ENCODE measurements at places on chromosomes 1 and 21.
A peak's percentile ranks its signal among the peaks of the same experiment; 100 is the strongest.

DNA sequence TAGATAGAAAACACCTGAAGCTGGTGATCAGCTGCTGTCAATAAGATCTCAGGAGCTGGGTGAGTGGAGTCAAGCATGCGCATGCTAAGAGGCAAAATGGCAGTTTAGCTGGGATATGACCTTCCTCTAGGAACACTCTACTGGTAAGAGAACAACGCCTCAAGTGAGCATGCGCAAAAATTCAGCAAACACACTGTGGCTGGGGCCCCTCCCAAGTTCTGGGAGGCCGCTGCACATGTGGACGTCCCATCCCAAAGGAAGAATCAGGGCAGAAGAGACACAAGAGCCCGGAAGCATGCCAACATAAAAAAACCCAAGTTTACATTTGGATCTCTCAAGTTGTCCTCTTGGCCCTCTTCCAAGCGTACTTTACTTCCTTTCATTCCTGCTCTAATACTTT, 126.3 kb upstream of the F3 start:
- no peak for DNase-seq

DNA sequence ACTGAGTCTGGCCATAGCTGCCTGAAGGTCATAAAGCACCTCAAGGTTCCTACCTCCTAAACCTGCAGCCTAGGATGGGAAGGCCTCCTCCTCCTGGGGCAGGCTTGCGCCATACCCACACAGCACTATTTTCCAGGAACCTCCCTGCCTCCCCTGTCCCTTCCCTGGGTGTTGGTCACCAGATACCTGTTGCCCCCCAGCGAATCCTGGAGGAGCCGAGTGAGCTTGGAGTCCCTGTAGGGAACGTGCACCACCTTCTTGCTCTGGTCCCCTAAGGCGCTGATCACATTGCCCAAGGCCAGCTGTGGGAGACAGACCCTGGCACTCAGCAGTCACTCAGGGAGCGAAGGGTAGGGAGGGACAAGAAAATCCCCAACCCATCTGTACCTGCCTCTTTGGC, 19.4 kb downstream of the KIF21B start:
- DNase-seq = no peak

DNA sequence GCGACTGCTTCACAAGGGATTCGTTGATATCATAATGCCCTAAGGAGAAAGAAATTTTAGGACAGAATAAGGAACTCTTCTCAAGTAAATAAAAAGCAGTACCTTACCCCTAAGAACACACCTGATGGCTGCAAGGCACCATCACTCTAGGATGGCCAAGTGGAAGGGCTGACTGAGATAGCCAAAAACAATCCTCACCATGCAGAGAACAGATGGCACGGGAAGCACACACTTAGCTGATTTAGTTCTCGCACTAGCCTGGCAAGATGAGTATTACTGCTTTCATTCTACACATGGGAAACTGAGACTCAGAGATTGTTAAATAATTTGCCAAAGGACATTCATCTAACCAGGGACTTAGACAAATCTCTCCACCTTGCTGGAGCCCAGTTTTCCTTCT, 43.8 kb downstream of the STPG1 start:
- no peak for DNase-seq

DNA sequence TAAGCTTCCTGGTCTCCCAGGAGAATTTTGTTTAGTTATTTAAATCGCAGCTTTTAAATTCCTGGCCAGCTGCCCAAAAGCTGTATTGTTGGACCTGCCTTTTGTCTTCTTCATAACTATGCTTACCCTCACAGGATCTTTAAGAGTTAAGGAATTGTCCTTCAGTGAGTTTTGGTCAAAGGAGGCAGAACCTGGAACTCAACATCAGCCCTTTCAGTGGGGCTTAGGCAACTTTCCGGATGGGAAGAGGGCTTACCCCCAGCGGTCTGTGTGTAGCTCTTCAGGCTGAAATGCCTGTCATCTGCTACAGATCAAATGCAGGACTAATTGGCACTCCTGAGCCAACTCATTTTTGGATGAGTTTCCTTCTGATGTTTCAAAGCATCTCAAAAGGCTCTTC, 402.6 kb downstream of the SIPA1L2 start:
- DNase-seq = no peak

- no peak for DNase-seq
Observed at GRCh38 chr1:199743227-199743626, 284.3 kb upstream of the NR5A2 start.

DNA sequence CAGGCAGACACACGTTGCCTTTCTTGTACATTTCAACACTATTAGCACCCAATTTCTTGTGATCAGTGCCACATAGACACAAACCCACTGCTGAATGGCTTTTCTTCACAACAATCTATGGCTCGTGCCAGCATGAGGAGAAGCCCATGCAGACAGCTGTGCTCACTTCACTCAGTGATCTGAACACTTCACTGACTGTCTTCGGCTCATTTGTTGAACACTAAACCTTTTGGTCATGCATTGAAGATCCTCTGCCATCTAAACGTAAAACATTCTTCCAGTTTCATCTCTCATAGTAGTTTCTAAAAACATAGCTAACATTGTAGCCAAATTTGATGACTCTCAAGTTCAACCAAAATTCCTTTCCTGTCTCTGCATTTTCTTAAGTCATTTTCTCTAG, 331.0 kb upstream of the ZP4 start:
- DNase-seq = no peak

DNA sequence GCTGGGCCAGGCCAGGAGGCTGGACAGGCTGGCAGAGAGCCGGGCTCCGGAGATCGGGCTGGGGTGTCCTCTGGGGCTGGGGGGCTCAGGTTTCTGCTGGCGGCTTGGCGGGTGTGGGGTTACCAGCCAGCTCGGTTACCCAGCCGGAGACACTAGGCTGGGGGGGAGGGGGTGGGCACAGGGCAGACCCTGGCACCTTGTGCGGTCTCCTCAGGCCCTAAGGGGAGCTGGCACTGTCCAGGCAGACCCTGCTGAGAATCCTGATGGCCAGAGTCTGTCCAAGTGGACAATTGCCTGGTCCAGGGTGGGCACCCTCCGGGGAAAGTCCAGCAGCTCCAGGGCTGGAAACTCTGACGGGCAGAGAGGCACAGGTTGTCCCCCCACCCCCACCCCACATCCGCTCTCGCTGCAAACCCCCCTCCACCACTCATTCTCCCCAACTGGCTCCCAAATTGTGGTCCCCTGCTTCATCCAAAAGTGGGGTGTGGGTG, 6.7 kb downstream of the ZBTB7B start:
- DNase-seq = no peak

DNA sequence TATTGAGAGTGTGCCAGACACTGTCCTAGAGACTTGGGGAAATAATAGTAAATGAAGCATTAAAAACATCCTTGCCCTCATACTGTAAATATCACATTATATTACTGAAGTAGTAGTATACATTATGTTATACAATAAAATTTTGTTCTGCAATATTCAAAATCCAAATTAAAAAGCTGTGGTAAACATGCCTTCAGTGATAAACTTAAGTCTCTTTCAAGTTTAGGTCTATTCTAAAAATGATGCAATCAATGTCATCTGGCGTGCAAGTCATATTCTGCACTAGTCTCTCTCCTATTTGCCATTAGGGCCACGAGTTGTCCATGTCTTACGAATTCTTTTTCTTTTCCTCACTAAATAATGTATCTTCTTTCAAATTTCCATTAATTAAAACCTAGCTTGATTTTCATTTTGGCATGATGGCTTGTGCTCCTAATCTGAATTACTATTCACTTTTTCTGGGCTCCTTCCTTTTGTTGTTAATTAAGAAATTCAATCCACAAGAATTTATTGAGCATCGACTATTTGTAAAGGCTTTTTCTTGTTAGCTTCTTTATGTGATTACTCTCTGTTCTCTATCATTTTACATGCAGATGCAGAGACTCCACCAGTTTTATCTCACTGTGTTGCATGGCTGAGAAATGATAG, 130.7 kb downstream of the COQ8A start:
- DNase-seq = no peak

DNA sequence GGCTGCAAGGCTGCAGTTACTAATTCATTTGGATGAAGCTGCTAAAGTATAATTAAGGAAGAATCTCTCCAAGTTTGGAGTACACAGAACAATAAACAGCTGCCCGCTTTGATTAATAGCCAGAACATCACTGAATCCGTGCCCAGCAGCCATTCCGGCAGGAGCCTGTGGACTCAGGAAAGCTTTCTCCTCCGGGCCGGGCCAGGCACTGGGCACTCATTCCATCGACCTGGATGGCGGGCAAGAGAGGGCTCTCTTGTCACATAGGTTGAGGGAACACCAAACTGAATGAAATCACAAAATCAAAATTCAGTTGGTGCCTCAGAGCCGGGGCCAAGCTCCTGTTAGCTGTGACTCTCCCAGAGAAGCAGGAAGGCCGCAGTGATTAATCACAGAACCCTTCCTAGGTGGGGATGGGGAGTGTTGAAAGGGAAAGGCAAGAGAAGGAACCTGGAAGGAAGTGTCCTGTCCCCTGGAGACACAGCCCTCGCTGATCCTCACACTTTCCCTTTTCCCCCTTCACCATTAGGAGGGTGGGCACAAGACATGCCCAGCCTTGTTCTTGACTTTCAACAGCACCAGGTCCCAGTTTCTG, 306.7 kb downstream of the NPHP4 start:
- no peak for DNase-seq

DNA sequence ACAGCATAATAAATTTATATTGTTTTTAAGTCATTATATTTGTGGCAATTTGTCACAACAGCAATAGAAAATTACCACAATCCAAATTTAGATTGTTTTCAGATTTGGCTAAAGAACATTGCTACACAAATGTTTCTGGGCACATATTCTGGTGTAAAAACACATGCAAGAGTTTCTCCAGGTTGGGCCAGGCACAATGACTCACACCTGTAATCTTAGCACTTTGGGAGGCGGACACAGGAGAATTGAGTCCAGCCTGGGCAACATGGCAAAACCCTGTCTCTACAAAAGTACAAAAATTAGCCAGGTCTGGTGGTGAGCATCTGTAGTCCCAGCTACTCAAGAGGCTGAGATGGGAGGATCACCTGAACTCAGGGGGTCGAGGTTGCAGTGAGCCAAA, 8.4 kb downstream of the ERO1B start:
- no peak for DNase-seq

GRCh38 chr21:31772674-31773555, 41.0 kb upstream of the SCAF4 start:
- DNase-seq = no peak

GRCh38 chr1:204972426-204972825, 70.6 kb upstream of the CNTN2 start:
- DNase-seq = no peak

DNA sequence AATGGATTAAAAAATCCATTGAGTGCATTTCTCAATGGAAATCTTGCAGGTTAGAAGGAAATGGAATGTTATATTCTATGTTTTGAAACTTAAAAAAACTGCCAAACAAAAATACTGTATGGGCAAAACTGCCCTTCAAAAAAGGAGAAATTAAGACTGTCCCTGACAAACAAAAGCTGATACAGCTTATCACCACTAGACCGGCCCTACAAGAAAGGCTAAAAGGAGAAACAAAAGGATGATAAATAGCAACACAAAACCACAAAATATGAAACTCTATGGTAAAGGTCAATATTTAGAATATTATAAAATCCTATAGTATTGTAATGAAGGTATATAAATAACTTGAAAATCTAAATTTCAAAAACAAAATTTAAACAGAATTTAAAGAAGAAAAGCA, 60.0 kb downstream of the SLC25A24 start:
- DNase-seq = no peak

DNA sequence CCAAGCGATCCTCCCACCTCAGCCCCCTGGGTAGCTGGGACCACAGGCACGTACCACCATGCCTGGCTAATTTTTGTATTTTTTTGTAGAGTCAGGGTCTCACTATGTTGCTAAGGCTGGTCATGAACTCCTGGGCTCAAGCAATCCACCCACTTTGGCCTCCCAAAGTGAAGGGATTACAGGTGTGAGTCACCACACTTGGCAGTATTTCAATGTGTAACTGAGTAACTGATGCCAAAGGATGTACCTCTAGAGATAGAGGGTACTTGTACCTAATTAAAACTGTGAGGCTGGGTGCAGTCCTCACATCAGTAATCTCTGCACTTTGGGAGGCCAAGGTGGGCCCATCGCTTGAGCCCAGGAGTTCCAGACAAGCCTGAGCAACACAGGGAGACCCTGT, 258.7 kb upstream of the DMRTA2 start:
- peak; percentile 32 for DNase-seq

GRCh38 chr21:34878940-34879339, 170.2 kb downstream of the RUNX1 start:
- DNase-seq = no peak

DNA sequence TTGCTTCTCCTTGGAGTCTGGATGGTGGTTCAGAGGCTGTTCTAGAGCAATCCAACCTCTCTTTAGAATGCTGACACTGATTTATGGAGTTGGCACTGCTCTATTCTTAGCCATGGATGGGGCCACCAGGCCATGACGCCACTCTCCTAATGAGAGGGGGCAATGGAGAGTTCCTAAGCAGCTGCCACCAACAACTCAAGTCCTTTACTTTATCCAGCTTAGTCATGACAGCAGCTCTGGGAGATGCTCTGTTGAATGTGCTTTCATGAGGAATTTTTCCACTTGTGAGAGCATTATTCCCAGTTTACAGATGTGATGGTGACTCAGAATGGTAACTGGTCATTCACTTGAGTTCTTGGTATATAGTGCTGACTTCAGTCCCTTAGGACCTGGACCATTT, 366.3 kb downstream of the HHAT start:
- DNase-seq = no peak

DNA sequence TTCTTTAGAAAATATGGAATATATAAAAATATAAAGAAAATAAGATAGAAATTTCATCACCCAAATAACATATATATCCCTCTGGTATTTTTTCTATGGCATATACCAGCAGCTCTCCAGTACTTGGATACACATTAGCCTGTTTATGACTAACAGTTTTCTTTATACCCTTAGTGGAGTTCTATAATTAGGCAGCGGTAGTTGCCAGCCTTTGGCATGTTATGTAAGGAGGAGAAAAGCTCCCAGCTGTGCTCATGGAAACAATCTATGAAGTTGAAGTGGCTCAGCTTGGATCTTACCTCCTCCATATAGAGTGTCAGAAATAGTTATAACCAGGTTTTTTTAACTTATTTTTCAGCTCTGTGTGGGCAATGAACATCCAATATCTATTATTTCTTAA, 1636.8 kb downstream of the AMY1C start:
- DNase-seq = no peak

GRCh38 chr21:37742532-37742931, 173.7 kb downstream of the KCNJ6 start:
- no peak for DNase-seq

- DNase-seq = peak; percentile 15
Observed at GRCh38 chr1:5509664-5510452, 482.4 kb downstream of the NPHP4 start.

DNA sequence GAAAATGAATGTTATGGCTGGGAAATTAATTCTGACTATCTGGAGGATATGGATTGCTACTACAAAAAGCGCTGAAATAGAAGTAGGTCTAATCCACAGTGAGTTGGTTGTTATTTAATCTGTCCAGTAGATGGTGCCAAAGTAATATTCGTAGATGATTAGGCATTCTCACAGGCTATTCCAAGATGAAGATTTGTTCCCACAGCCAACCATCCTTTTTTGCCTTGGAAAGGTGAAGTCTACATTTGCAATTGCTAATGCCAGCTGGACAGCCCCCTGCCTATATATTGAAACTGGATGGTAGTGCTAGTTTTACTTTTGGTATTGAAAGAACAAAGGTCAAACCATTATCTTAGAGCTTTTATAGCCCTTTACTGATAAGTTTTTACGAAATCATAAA, 43.8 kb downstream of the RBM11 start:
- DNase-seq = peak; percentile 60
